NCI-H510A treated with DMSO at 0.1 percent for 48 hours (cell line): ENCODE measurements at places on chromosomes 12 and 14.

- DNase-seq = no peak
Observed at GRCh38 chr14:93973607-93974006, 2.8 kb downstream of the ASB2 start.

DNA sequence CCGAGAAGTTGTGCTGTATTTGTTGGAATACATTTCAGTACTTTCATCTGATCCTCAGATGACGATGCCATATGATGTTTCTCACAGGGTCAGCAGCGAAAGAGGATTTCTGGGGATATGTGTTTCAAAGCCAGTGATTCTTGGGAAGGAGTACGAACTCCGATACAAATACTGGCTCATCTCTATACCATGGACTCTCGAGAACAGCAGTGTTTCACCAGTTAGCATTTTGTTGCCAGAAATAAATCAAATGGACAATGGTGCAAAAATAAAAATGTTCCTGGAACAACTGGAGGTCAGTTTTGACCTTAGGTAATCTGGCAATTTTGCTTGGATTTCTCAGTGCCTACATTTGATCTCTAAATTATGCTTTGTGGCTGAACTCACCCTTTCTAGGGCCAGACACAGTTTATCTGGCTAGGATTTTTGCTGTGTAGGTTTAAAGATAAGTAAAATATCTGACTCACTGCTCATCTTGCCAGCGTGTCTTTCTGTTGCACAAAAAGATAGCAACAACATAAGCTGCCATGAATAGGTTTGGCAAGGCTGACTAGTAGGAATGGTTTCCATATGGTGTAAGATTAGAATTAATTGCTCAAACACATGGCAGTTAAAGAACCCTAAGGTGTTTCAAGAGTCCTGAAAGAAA is 11.0 kb upstream of the MGP start:
- no peak for DNase-seq

- DNase-seq = no peak
Observed at GRCh38 chr12:122473543-122474323, 27.0 kb downstream of the ZCCHC8 start.

DNA sequence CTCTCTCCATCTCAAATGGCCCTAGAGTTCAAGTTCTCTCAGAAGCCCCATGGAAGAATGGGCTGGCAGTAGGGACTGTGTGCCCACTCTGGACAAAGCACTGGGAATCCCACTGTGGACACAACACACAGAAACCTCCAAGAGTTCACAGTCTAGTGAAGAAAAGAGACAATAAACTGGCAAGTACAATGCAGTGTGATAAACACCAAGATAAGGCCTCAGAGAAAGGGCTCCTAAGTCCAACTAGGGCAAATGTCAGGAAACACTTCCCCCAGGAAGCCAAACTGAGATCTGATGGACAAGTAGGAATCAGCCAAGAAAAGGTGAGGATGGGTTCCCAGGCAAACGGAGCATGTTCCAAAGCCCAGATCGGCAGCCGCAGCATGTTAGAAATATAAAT is 5.4 kb downstream of the VSIG10 start:
- no peak for DNase-seq

- DNase-seq = no peak
Observed at GRCh38 chr14:91681893-91682563, 49.9 kb downstream of the CATSPERB start.

GRCh38 chr12:71440763-71441748 is 1.5 kb downstream of the LGR5 start:
- DNase-seq = no peak

DNA sequence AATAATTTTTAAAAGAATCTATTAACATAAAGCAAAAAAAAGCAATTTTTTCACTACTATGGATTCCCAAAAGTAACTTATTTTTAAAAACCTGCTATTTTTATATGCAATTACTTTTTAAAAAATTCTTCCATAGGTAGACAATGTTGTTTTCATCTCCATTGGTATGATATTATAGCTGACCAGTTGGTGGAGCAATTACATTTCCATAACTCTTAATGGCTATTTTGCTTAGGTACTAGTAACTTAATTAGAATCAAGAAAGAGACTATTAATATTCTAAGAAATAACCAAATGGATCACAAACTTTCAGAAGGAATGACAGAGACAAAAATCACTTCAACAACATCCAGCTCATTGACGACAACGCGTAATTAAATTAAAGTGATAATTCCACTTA is 64.7 kb upstream of the PTCSC3 start:
- peak; percentile 78 for DNase-seq

GRCh38 chr12:77239617-77240016 is 174.2 kb upstream of the E2F7 start:
- no peak for DNase-seq

- DNase-seq = no peak
Observed at GRCh38 chr12:91213-91612, 24.6 kb downstream of the IQSEC3 start.

- no peak for DNase-seq
Observed at GRCh38 chr12:83893101-83893500, 1019.5 kb downstream of the SLC6A15 start.

- no peak for DNase-seq
Observed at GRCh38 chr14:103074729-103075367, 9.2 kb upstream of the LBHD2 start.

DNA sequence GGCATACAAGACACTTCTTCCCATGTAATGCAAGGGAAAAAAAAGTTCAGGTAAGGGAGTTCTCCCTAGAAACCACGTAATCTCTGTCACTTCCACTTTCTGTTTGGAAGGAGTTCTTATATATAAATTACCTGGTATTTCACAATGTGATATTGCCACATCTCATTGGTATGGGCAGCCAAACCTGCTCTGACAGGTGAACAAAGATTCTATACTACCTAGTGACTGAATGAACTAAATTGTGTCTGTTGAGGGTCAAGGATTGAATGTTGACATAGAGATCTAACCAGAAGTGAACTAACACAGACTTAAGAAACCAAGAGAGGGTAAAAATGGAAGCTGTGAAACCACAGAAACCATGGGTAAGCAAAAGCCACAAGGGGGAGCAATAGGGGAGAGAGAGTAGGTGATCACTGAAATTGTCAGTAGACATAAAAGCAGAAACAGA is 161.3 kb downstream of the RPL10L start:
- peak; percentile 2 for DNase-seq

- no peak for DNase-seq
Observed at GRCh38 chr14:22802860-22803686, 12.2 kb downstream of the SLC7A7 start.

DNA sequence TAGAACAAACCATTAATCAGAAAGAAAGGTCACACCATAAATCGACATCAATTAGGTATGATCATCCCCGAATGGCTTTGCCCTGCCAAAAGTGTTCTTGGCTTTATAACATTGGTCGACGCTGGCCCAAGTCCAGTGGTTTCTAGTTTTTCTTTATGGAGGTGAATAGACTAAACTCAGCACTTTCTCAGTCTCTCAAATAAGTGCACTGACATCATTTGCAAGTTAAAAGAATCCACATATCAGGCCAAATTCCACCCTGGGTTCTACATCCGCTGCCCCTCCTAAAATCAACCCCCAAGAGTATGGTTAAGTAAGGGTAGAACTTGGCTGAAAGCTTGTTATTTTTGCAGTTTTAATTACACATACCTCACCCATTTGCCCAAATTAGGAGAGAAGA is 314.3 kb downstream of the C12orf75 start:
- no peak for DNase-seq

DNA sequence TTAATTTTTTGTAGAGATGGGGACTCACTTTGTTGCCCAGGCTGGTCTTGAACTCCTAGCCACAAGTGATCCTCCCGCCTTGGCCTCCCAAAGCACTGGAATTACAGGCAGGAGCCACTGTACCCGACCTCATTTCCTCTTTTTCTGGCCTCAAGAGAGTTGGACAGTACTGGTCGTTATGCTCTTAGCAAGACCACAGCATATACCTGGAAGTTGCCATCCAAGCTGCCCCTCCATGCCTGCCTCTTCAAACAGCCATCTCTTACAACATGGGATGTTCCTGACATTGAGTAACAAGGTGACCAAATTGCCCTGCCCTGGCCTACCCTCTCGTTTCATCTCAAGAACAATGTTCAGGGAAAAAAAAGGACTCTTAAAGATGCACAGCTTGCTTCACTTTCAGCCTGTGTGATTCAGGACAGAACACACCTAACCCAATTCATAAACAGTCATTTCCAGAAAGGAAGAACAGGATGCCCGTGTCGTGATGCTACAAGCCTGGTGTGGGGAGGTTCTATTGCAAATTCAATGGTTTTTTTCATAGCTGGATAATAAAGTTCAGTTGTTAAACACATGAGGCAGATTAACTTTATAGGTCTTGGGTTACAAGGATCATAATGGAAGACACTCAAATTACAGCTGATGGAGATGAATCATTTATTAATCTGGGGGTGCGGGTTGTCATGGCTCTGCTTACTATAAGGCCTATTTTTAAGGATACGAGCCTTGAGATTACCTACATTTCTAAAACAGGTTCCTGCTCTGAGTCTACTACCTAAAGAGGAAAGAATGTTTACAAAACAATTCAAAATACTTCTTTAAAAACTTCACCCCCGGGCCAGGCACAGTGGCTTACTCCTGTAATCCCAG is 11.9 kb downstream of the GLTP start:
- DNase-seq = no peak

GRCh38 chr12:50733706-50734105 is 30.2 kb upstream of the ATF1 start:
- DNase-seq = no peak

- peak; percentile 8 for DNase-seq
Observed at GRCh38 chr14:77660754-77661153, 44.3 kb upstream of the SPTLC2 start.

GRCh38 chr12:77249892-77250291 is 184.5 kb upstream of the E2F7 start:
- no peak for DNase-seq

- no peak for DNase-seq
Observed at GRCh38 chr12:3040663-3041544, 36.3 kb upstream of the TSPAN9 start.

DNA sequence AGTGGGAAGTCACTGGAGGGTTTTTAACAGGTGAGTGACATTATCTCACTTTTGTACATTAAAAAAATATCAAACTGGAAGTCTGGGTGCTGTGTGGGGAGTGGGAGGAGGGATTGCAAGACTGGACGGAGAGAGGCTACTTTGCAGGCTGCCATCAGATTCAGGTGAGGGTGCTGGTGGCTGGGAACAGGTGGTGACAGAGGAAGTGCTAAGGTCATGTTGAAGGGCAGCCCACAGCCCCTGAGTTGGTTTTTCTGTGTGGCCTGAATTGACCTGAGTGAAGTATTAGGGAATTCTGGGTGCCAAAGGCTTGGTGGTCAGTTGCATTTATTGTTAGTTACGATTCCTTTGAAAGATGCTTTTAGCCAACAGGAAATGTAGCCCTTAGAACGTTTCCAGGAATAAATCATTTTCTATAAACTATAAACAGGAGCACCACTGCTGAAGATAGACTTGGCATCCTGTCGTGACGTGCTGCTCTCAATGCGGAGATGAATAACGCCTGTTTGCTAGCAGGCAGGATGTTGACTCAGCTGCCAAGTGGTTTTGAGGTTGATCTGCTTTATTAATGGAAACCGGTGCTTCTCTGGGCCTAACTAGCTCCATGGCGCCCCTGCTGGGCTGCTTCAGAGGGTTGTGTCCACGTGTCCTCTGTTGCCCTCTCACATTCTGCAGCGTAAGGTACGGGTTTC is 707.5 kb upstream of the TMEM132C start:
- DNase-seq = peak; percentile 99

GRCh38 chr14:29817767-29818405 is 109.8 kb downstream of the PRKD1 start:
- DNase-seq = no peak

GRCh38 chr12:101557094-101557493 is 37.7 kb upstream of the MYBPC1 start:
- no peak for DNase-seq

DNA sequence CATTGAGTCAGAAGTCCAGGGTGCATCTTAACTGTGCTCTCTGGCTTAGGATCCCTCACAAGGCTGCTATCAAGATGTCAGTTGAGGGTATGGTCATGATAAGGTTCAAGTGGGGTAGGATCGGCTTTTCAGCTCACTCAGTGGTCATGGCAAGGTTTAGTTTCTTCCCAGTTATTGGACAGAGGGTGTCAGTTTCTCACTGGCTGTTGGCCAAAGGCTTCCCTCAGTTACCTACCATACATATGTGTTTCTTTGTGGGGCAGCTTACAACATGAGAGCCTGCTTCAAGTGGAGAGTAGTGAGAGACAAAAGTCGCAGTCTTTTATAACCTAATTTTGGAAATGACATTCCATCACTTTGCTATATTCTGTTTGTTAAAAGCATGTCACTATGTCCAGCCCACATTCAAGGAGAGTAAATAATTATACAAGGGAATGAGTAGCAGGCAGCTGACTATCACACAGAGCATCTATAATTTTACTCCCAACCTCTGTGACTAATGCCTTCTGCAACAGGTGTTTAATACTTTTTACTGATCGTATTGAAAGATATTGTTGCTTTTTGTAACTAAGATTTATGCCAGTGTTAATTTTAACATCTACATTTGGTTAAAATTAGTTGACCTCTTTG is 572.8 kb upstream of the FBXO33 start:
- DNase-seq = no peak

DNA sequence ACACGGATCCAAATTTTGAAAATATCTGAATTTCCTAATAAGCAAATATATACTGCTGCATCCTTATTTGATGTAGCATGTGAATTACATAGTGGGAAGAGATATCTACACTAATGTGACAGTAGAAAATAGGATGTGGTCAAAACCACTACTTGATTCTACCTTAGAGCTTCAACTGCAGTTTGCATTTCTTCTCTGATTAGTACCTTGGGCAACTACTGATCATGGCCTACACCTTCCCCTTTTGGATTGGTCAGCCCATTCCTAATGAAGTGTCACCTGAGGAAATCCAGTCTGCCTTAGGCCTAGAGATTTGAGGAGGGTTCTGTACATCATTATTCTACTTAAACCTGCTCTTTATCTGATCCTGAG is 10.7 kb downstream of the LLPH start:
- DNase-seq = no peak

DNA sequence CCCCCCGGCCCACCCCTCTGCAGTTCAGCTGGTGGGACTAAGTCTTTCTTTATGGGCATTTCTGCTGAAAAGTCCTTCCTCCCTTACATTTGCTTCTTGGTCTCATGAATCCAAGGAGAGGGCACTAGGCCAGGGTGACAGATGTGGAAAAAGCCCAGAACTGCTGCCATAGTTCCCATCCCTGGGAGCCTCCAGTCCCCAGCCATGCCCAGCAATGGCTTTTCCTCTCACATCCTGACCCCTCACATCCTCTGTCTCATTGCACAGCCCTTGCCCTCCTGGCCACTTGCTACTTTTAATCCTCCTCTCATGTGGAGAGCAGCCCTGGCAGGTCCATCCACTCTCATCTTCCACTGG is 122.5 kb downstream of the ZFP36L1 start:
- DNase-seq = no peak

DNA sequence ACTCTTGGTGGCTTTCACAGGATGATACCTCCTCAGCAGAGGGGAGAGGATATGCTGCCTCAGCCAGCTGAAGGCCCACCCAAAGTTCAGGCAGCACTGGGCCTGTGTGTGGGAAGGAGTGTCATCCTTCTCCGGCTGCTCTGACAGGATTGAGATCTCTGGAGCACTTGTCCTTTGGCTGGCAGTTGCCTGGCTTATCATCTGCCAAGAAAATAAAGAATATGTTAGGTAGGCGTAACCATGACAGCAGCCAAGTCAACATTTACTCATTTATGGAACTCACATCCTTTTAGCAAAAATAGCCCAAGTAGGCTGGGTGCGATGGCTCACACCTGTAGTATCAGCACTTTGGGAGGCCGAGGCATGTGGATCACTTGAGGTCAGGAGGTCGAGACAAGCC is 68.5 kb downstream of the PPFIBP1 start:
- DNase-seq = no peak
